ENCODE measurements at places on chromosomes 12 and 14.

GRCh38 chr12:110037315-110037714, 11.0 kb downstream of the C12orf76 start:
- DNase-seq: no peak

GRCh38 chr12:91819132-91819447, 326.6 kb downstream of the BTG1 start:
- no peak for DNase-seq

GRCh38 chr14:36019126-36019525, 157.4 kb downstream of the PTCSC3 start:
- peak; percentile 95 for DNase-seq

DNA sequence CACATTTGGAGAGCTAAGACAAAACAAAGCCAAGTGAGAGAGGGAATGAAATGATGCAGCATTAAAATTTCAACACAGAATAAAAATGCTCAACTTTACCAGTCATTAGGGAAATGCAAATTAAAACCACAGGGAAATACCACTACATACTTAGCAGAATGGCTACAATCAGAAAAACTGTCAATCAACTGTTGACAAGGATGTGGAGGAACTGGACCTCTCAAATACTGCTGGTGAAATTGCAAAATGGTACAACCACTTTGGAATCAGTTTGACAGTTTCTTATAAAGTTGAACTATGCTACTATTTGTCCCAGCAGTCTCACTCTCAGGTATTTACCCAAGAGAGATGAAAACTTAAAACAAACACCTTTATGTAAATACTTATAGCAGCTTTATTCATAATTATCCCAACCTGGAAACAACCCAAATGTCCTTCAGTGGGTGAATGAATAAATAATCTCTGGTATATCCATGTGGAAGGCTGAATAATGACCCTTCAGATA, 43.8 kb upstream of the KTN1 start:
- no peak for DNase-seq

DNA sequence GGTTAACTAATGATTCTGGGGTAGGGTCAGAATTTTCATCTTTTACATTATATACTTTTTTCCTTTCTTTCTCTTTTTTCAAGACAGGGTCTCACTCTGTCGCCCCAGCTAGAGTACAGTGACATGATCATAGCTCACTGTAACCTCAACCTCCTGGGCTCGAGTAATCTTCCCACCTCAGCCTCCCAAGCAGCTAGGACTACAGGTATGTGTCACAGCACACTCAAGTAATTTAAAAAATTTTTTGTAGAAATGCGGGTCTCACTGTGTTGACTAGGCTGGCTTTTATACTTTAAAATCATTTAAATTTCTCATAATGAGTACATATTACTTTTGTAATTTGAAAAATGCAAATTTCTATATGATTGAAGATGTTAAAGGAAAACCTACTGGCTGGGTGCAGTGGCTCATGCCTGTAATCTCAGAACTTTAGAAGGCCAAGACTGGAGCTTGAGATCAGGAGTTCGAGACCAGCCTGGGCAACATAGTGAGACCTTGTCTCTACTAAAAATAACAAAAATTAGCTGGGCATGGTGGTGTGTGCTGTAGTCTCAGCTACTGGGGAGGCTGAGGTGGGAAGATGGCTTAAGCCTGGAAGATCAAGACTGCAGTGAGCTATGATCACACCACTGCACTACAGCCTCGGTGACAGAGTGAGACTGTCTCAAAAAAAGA, 25.7 kb downstream of the R3HDM2 start:
- no peak for DNase-seq

GRCh38 chr12:7638760-7639555, 26.8 kb downstream of the APOBEC1 start:
- DNase-seq: peak; percentile 89

GRCh38 chr12:55724226-55724939, 4.2 kb downstream of the RDH5 start:
- no peak for DNase-seq

GRCh38 chr12:87930033-87930432, 99.2 kb downstream of the C12orf50 start:
- no peak for DNase-seq

DNA sequence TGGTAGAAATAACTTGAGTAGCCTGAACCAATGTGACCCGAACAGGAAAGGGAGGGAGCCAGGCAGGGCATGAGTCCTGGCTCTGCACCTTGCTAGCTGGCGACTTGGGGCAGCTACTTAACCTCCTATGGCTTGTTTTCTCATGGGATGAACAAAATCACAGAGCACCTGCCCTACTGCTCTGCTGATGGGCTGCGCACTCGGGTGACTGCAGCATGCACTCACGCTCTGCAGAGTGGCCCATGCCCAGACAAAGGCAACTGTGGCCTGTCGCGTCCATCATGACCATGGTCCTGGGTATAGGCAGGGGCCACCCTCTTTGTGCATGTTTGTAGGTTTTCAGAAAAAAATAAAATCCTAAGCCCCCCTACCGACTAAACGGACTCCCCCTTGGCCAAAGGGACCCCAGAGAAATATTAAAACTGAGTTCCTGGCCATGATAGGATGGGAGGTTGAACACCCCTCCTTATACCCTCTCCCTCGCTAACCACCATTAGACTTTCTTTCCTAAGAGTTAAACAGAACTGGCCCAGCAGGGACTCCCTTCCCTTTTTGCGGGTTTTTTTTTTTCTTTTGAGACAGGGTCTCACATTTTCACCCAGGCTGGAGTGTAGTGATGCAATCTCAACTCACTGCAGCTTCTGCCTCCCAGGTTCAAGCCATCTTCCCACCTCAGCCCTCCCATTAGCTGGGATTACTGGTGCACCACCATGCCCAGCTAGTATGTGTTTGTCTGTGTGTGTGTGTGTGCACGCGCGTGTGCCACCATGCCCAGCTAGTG, 32.5 kb downstream of the VWF start:
- no peak for DNase-seq

GRCh38 chr12:24993793-24994192, 44.9 kb upstream of the BCAT1 start:
- DNase-seq: no peak

DNA sequence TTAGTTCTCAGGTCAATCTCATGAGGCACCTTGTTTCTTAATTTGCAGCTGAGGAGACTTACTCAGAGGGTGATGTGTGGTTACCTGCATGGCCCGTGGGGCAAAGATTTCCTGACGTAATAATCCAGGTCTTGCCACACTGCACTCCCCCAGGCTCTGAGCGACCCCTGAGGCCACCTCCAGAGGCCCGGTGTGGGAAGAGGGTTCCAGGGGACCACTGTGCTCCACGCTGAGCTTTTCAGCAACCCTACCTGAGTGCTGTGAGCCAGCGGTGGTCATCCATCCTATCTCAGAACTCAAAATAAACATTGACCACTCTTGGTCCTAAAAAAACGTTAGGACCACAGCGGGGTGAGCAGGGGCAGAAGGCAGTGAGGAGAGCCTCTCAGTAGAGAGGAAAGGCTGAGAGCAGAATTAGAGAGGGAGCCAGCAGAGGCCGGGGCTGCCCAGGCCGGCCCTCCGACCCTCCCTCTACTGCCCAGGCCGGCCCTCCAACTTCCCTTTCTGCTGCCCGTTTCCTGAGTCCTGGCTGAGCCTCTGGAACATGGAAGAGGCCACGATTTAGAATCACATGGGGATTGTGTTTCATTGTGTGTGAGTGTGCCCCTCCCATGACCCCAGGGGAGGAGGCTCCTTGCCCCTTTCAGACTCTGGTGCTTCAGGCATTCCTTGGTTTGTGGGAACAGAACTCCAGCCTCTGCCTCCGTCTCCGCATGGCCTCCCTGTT, 188.2 kb upstream of the DIO3 start:
- no peak for DNase-seq

DNA sequence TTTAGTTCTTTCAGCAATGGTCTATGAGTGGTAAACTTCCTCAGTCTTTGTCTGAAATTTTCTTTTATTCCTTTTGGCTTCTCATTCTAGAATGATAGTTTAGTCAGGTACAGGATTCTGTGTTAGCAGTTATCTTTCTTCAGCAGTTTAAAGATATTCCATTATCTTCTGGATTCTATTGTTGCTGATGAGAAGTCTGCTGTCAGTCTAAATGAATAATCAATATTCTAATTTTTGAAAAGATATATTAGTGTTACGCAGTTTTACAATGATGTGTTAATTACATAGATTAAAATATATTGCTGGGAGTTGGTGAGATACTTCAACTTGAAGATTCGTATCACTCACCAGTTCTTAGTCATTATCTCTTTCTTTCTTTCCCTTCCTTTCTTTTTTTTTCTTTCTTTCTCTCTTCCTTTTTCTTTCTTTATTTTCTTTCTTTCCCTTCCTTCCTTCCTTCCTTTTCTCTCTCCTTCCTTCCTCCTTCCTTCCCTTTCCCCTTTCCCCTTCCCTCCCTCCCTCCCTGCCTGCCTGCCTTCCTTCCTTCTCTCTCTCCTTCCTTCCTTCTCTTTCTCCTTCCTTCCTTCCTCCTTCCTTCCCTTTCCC, 17.8 kb downstream of the CACNA1C start:
- no peak for DNase-seq

DNA sequence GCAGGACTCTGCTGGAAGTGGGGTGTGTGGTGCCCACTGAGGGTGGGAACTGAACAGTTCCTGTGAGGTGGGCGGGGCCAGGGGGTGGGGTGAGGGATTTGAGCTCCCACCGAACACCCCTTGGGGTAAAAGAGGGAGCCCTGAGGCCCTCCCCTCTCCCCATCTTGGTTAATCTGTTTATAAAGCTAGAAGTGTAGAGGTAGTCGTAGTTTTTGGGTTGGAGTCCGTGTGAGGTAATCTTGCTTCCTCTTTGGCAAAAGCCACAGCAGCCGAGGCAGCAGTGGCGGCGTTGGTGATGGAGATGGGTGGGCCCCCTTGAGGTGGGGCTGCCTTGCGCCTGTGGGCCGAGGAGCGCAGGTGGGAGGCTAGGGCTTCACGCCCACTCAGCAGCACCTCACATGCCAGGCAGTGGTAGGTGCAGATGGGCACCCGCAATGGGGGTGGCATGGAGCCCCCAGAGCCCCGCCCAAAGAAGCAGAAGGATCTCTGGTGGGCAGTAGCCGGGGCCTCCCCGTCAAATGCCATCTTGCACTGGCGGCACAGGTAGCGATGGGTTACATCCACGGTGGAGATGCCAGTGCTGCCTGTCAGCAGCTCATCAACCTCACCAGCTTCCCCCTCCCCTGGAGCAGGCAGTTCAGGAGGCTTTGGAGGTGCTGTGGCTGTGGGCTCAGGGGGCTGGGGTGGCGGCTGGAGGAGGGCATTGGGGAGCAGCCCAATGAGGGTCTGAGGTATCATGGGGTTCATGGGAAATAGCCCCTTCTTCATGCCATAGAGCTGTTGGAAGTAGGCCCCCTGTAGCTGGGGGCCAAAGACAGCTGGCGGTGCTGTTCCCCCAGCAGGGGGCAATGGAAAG, 29.6 kb downstream of the ZFHX2 start:
- no peak for DNase-seq

DNA sequence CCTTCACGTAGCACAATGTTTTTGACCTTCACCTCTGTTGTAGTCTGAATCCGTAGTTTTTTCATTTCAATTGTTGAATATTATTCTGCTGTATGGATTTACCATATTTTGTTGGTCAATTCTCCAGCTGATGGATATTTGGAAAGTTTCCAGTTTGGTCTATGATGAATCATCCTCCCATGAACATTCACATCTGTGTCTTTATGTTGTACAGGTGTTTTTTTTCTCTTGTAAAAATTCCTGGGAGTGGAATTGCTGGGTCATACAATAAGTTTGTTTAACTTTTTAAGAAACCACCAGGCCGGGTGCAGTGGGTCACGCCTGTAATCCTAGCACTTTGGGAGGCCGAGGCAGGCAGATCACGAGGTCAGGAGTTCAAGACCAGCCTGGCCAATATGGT, 36.7 kb upstream of the GNG2 start:
- DNase-seq: no peak

DNA sequence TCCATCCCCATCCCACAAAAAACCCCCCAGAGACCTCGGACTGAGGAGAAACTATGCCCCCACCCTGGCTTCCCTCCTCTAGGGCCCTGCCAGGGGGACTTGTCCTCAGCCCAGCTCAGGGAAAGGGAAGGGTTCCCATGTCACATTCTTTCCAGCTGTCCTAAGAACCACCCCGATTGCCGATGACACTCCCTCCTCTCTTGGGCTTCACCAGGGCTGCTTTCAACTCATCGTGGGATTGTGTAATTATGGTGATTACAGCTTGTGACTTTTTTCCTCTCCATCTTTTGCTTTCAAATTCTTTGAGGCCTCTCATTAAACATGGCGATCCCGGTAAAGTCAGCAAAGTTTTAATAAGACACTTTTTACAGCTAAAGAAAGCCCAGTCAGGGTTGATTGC, 344.0 kb downstream of the DPF3 start:
- no peak for DNase-seq

- DNase-seq: no peak
Observed at GRCh38 chr12:124499898-124500244, 67.5 kb downstream of the NCOR2 start.

GRCh38 chr12:21942377-21942703, 1.1 kb upstream of the ABCC9 start:
- no peak for DNase-seq

GRCh38 chr14:69485315-69485660, 760 bp downstream of the PLEKHD1 start:
- DNase-seq: no peak

GRCh38 chr12:65876161-65876560, 51.9 kb downstream of the HMGA2 start:
- DNase-seq: no peak

GRCh38 chr14:102929241-102930137, 7.0 kb downstream of the AMN start:
- no peak for DNase-seq

GRCh38 chr12:9864913-9865675, 4.1 kb downstream of the CLEC2B start:
- peak; percentile 64 for DNase-seq

DNA sequence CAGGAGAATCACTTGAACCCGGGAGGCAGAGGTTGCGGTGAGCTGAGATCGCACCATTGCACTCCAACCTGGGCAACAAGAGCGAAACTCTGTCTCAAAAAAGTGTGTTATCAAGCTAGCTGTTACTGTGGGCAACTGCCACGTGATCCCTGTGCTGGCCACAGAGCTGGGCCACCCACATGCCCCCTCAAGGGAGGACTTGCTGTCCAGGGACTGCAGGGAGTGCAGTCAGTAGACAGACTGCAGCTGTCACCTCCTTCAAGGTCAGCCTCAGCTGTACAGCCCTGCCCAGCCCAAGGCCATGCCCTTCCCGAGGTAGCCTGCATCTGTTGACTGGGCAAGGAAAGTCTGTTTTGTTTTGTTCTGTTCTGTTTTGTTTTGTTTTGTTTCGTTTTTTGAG, 46.6 kb upstream of the BICDL1 start:
- DNase-seq: no peak

- no peak for DNase-seq
Observed at GRCh38 chr14:20662968-20663732, 21.2 kb upstream of the RNASE4 start.

DNA sequence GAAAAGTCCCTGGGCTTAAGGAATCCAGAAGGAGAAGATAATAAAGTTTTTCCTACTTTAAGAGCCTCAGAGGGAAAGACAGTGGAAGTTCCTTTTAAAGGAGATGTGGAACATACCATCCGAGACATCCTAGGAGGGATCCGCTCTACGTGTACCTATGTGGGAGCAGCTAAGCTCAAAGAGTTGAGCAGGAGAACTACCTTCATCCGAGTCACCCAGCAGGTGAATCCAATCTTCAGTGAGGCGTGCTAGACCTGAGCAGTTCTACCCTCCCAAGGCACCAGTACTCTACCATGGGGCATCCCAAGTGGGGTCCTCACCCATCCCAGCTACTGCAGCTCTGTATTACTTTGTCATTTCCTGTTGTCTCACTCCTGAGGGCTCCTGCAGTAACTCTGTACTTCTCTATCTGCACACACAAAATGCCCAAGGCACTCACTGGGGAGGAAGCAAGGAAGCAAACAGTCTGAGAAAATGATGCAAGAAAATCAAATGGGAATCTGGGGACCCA, 3.8 kb downstream of the TINF2 start:
- no peak for DNase-seq

GRCh38 chr12:95740751-95741150, 49.8 kb downstream of the NTN4 start:
- no peak for DNase-seq

Measured in Jurkat, Clone E6-1 (cell line).